Endothelial cell of umbilical vein (primary cell): ENCODE measurements at places on chromosomes 1 and 21. TPM values are rescaled to one million over a fixed set of nuclear protein-coding genes. Genes with fewer than 3 reads are reported as not detected.

- H3K36me3 ChIP-seq = no peaks in the 10 kb centered on the region
- peaks cover 4% of the 10 kb centered on the region for H3K4me1 ChIP-seq
- no peak overlapping the region for H3K4me3 ChIP-seq
- H3K27me3 ChIP-seq = no peaks in the 10 kb centered on the region
Measured at GRCh38 chr1:204265665-204266064, 51.9 kb upstream of the GOLT1A start.

NEK2 gene
- polyA plus RNA-seq = 4.1 and 6.6 TPM in 2 replicates

DNA sequence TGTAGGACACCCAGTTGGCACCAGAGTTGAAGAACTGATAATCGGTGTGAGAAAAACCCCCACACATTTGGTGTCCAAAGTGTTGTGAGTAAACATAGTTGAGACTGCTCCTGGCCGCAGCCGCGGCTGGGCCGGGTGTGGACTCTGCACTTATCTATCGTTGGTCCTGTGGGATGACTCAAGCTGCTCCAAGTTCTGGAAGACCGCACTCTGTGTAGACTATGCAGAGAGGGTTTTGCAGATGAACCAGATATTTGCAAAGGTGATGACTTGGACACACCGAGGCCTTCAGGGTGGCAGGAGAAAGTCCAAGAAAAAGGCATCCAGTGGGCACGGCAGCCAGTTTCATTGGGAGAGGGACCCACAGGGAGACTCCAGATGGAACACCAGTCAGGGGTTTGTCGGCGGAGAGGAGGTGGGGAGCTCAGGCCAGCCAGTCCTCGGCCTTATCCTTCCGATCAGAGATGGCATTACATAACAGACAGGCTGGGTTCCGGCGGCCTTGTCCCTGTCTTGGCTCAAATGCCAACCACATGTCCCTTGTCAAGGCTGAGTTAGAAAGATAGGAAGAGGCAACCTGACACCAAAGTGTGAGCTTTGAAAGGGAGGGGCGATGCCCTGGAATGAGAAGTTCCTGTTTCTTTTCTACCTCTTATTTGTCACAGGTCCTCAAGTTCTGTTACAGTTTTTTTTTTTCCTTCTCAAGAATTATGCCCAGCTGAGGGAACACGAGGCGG is 21.1 kb downstream of the C2CD2 start:
- no peaks in the 10 kb centered on the region for H3K27me3 ChIP-seq
- H3K4me3 ChIP-seq = no peak overlapping the region
- peaks cover 29% of the 10 kb centered on the region for H3K4me1 ChIP-seq
- H3K27ac ChIP-seq = peak overlapping the region; percentile 80

GRCh38 chr1:1118011-1118875 is 2.4 kb upstream of the C1orf159 start:
- H3K36me3 ChIP-seq = no peaks in the 10 kb centered on the region
- peaks cover 2% of the 10 kb centered on the region for H3K27me3 ChIP-seq
- no peak overlapping the region for H3K27ac ChIP-seq
- no peak for DNase-seq
- H3K4me3 ChIP-seq = no peak overlapping the region
- no peaks in the 10 kb centered on the region for H3K4me1 ChIP-seq

AKR1A1 gene
- polyA plus RNA-seq = 216 and 227 TPM in 2 replicates

SYT11 gene
- polyA plus RNA-seq = 27.6 and 28.2 TPM in 2 replicates

DNA sequence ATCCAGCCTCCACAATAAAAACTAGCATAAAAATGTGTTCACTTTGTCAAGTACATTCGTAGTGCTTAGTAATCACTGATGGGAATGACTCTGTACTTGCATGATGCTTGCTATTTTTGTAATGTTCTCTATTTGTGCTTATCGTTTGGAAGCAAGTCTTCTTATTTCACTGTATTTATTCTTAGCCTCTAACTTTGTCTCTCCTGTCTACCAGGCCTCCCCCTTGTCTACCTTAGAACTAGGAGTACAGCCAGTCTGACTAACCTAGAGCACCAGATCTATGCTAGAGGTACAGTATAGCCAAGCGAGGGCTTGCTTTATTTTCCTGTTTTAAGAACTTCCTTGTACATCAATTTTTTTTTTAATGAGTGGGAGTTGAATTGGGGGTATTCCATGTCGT is 108.2 kb downstream of the VPS13D start:
- peaks cover 7% of the 10 kb centered on the region for H3K36me3 ChIP-seq
- DNase-seq = no peak
- H3K27ac ChIP-seq = no peak overlapping the region
- no peaks in the 10 kb centered on the region for H3K4me1 ChIP-seq
- H3K4me3 ChIP-seq = no peak overlapping the region

PALMD gene
- 40.2 and 52.6 TPM in 2 replicates for polyA plus RNA-seq

DNA sequence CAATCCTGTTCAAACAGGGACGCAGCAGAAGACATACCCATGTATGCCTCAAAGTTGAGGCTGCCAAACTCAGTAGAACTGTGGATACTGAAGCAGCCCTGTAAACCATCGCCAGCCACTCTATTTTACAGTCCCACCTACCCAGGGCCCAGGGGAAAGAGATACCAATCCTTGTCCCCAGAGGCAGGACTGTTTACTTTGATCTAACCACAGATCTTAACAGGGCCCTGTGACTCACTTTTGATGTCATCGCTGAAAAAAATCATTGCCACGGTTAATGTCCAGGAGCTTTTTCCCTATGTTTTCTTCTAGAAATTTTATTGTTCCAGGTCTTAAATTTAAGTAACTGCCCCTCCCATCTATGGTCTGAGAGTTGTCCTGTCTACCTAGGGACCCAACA is 538.4 kb upstream of the NCAM2 start:
- DNase-seq = no peak
- H3K36me3 ChIP-seq = no peaks in the 10 kb centered on the region
- H3K4me3 ChIP-seq = no peak overlapping the region
- H3K27me3 ChIP-seq = no peaks in the 10 kb centered on the region
- no peak overlapping the region for H3K27ac ChIP-seq
- no peaks in the 10 kb centered on the region for H3K4me1 ChIP-seq
